ENCODE measurements at places on chromosomes 5 and 9.

GRCh38 chr9:86238861-86239770 is 20.3 kb downstream of the C9orf153 start:
- no peak for DNase-seq

DNA sequence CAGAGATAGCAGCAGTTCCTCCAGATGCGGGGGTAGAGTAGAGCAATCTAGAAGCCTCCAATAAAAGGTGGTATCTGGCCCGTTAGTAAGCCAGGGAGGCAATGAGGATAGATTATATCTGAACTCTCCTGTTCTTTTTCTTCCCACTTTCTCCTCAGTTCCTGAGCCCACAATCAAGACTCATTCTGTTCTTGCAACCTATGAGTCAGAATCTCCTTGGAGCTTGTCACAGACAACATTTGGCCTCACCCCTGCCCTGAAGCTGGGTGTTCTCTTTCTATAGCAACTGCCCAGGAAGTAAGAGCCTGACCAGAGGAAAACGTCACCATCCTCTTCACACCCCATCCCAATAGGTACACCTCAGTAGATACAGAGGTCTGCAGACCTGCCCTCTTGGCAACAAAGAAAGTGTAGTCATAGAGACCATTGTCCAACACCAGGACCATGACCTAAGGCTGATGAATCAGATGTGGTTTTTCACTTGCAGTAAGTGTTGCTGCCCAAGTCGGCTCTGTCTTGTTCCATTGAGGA is 76.3 kb upstream of the PCA3 start:
- peak; percentile 37 for DNase-seq

DNA sequence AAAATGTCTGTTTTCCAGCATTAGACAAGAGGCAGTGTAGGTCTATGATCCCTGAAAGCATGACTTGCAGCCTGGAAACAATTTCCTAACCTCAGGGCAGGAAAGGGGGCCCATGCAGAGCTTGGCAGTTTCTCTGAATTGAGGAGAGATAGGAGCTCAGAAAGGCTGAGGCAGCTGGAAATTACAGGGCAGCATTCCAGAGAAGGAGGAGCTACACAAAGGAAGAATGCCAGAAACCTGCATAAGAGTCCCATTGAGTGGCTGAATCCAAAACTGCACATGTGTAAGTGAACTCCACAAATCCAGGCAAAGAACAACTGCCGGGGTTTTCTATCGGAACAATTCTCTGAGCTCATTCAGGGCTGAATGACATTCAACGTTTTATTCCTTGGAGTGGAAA is 346.8 kb downstream of the PIK3R1 start:
- DNase-seq: no peak

DNA sequence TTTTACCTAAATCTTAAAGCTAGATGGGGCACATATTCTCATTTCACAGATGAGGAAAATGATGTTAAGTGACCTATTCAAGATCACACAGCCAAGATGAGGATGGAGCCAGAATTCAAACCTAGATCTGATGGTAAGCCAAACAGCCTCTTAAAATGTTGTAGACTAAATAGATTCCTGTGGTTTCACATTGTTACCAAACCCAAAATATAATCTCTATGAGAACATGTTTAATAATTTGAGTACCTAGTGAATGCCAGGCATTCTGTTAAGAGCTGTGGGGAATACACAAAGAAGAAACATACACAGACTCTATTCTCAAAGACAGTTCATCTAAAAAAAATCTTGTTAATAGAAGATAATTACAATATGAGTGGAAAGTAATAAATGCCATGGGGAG is 25.2 kb downstream of the HOMER1 start:
- no peak for DNase-seq

GRCh38 chr9:121362813-121363621 is 7.0 kb downstream of the STOM start:
- DNase-seq: no peak

DNA sequence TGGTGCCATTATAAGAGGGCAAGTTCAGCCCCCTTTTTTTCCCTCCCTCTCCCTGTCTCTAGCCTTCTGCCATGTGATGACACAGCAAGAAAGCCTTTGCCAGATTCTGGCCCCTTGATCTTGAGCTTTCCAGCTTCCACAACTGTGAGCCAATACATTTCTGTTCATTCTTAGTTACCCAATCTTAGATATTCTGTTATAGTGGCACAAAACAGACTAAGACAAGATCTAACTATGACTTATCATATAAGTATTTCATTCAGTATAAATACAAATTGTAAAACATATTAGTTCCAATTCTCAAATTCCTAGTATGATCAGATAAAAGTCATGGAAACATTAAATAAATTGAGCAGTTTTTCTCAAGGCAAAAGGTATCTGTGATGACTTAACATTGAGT is 276.3 kb downstream of the COX7C start:
- DNase-seq: no peak

Data from hepatic stellate cell (primary cell).